NCI-H1694 treated with DMSO at 0.1 percent for 48 hours (cell line): ENCODE measurements at places on chromosomes 11 and 22.

GRCh38 chr11:92642177-92642931 lies 327.1 kb upstream of the MTNR1B start:
- no peak for DNase-seq

DNA sequence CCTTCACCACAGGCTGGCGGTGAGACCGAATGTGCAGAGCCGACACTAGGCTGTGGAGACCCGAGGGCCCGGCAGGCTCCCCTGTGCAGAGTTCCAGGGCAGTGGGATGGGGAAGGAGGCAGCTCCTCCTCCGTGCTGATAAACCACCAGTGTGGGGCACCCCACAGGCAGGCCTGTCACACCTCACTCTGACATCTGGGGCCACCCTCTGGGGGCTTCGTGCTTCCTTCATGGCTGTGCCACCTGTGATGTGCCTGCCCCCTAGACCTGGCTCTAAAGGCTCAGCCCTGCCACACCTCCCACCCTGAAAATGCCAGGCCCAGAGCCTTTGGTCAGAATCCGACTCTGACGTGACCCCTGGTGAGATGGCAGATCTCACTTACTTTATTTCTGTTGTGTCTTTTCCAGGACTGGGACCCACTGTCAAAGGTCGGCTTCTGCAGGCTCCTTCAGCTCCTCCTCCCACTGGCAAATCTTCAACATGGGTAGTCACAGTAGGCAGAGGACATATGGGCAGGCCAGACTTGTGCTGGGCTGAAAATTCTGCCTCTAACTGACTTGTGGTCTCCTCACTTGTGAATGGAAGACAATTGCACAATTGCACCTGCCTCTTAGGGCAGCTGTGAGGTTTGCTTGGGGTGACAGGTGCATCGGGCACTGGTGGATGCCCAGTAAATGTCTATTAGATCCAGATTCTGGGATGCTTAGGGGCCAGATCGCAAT lies 46.2 kb upstream of the TSKU start:
- no peak for DNase-seq

GRCh38 chr11:83612891-83613766 lies 327.0 kb upstream of the CCDC90B start:
- no peak for DNase-seq

DNA sequence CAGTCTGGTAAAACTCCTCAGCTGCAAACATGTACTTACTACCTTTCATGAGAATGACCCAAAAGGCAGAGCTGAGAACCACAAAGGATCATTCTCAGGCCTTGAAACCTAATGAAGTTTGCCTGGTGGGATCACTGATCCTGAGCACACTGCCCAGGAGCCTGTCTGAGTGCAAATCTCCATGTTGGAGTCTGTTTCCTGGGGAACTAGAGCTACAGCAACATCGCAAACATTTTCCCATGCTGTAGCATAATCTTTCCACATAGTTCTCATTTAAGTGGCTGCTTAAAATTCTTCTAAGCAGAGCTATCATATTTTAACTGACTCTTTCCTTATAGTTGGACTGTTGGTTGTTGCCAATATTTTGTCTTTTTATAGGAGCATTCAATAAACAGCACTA lies 58.5 kb downstream of the GUCY1A2 start:
- DNase-seq, result no peak

- DNase-seq, result no peak
These were observed 595.3 kb upstream of the CCDC90B start for GRCh38 chr11:83881428-83881827.

DNA sequence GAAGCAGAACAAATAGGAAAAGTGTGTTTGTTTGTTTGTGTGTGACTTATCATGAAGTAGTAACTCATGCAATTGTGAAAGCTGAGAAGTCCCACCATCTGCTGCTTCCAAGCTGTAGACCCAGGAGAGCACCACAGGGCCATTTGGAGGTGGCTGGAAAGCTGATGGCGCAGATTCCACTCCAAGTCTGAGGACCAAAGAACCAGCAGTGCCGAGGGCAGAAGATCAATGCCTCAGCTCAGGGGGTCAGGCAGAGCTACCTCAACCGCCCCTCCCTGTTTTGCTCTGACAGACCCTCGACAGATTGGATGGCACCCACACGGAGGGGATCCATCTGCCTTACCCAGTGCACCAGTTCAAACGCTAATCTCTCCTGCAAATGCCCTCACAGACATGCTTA lies 896.2 kb downstream of the BRD1 start:
- DNase-seq, result peak; percentile 66

DNA sequence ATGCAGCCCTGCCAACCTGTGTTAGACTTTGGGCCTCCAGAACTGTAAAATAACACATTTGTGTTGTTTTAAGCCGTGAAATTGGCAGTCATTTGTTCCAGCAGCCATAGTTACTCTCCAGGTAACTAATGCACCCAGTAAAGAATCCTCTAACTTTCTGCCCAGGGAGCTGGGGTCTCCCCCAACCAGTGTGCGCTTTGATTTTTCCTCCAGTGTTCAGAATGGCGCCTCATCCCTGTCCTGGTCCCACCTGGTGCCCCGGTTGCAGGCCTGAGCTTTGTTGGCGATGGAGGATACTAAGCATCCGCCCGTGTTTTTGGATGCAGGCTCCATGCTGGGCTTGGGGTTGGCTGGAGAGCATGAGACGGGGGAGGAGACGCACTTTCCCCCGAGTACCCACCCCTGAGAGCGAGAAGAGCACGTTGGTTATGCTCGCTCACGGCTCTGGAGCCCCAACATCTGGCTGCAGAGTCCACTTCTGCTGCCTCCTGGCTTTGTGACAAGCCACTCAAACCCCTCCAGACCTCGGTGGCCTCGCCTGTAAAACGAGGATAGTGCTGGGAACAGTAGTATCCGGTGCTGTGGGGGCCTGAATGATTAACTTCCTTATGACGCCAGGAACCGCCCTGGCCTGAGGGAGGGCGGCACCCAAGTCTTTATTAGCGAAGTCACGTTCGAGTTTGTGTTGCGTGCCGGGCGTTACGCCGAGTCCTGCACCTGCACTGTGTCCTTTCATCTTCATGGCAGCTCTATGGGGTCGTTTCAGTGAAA lies 25.8 kb downstream of the MRGPRD start:
- DNase-seq, result no peak

- no peak for DNase-seq
These were observed 1.4 kb downstream of the TNNI2 start for GRCh38 chr11:1839924-1840779.

DNA sequence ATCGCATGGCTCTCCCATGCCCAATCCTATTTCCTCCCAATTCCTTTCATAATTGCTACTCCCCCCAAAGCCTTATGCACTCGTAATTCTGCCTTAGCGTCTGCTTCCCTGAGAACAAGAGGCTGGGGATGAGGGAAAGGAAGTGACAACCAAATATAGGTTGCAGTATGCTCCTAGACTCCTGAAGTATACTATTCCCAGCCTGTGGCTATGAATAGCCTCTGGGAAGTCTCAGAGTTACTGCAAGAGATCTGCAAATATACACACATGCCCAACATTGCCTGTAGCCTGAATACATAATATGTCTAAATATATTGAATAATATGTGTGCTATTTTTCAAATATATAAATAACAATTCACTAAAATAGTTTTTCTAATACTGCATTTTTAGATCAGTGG lies 96.1 kb upstream of the CD44 start:
- no peak for DNase-seq

DNA sequence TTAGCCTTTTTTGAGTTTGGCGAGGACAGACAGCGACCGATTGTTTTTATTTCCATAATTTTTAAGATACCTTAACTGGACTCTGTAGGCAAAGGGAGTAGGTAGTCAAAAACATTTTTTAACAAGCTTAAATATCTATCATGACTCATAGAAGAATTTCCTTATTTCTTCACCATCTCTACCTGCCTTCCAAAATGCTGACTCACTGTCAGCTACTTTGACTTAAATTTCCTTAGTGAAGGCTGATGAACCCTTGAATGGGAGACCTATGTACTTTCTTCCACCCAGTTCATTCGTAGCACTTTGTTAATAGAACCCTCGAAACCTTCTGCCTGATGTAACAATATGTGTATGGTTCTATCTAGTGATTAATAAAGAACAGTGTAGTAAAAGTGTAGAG lies 1.1 kb upstream of the MTMR2 start:
- no peak for DNase-seq

DNA sequence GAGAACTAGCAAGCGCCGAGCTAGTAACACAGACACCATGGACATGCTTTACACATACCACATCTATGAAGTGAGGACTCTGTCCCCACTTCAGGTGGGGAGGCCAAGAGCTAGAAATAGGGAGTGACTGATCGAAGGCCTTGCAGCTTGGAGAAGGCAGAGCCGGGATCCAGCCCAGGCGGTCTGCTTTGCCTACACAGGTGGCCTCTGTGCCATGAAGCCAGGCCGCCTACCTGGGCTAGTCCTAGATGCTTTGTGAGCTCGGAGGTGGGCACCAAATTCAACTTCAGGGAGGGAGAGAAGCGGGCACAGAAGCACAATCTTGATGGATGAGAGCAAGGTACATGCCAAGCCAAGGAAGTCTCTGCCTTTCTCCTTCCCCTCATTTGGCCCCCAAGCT lies 117.2 kb downstream of the TIMP3 start:
- DNase-seq, result no peak

DNA sequence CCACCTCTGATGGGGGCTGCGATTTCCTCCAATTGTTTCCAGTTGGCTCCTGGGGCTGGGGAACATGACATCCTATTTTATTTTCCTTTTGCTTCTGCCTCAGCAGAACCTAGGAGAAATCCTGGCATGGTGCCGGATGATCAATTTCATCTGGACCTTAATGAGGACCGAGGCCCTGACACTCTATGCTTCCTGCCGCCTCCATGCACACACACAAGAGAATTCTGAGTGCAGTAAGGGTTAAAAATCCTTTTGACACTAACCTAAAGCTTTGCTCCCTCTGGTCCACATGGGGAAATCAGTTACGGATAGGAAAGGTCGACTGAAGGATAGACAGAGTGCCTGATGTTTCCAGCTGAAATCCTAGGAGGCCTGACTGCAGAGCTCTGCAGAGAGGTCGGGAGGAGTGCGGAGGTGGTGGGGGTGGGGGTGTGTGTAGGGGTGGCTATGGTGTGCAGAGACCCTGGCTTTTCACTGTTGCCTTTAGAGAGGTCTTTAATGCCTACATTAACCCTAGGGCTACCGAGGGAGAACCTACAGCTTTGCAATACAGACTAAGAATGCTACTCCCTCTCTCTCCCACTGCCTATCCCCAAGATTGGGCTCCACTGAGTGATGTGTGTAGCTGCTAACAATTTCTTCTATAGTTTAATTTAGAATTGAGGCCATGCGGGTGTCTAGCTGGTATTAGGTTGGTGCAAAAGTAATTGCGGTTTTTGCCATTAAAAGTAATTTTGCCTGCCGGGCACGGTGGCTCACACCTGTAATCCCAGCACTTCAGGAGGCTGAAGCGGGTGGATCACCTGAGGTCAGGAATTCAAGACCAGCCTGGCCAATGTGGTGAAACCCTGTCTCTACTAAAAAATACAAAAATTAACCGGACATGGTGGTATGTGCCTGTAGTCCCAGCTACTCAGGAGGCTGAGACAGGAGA lies 53.6 kb upstream of the INCENP start:
- DNase-seq, result no peak

GRCh38 chr22:31347251-31348008 lies 1.3 kb upstream of the PATZ1 start:
- DNase-seq, result peak; percentile 55

- DNase-seq, result peak; percentile 86
These were observed 113.8 kb downstream of the RBFOX2 start for GRCh38 chr22:35914665-35915476.

DNA sequence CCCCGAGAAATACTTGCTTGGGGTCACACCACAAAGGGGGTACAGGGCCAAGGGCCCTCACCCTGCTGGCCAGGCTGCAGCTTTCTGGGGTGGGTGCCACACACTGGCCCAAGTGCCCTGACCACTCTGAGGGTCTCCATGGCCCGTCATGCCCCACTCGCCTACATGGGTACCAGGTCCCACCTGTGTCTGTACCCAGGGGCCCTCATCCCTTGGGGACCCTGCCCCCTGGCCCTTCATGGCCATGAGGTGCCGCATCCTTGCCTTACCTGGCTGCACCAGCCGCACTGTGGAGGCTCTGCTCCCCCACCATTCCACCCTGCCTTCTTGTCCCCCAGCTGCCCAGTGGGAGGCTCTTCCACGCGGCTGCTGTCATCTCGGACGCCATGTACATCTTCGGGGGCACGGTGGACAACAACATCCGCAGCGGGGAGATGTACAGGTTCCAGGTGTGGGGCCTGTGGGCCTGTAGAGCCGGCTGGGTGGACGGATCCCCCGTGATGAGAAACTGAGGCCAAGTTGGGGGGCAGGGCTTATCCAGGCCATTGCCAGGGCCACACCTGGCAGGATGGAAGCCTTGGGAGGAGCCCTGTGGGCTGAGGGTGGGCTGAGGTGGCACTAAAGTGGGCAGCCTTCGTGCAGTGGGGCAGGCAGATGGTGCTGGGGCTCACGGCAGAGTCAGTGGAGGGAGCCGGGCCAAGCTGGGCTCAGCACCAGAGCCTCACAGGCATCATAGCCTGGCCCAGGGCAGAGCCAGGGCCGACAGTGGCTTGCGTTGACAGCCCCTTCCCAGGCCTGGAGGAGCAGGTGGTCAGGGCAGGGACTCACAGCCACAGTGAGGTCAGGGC lies 9.2 kb downstream of the THAP7 start:
- DNase-seq, result no peak

GRCh38 chr11:117559698-117560097 lies 232.0 kb downstream of the CEP164 start:
- no peak for DNase-seq

- DNase-seq, result no peak
These were observed 260.0 kb upstream of the CADM1 start for GRCh38 chr11:115764176-115764575.

- no peak for DNase-seq
These were observed 12.4 kb downstream of the NF2 start for GRCh38 chr22:29615705-29616327.

GRCh38 chr11:122627745-122628144 lies 27.8 kb upstream of the UBASH3B start:
- no peak for DNase-seq

- no peak for DNase-seq
These were observed 952.7 kb downstream of the BRD1 start for GRCh38 chr22:48874956-48875355.

DNA sequence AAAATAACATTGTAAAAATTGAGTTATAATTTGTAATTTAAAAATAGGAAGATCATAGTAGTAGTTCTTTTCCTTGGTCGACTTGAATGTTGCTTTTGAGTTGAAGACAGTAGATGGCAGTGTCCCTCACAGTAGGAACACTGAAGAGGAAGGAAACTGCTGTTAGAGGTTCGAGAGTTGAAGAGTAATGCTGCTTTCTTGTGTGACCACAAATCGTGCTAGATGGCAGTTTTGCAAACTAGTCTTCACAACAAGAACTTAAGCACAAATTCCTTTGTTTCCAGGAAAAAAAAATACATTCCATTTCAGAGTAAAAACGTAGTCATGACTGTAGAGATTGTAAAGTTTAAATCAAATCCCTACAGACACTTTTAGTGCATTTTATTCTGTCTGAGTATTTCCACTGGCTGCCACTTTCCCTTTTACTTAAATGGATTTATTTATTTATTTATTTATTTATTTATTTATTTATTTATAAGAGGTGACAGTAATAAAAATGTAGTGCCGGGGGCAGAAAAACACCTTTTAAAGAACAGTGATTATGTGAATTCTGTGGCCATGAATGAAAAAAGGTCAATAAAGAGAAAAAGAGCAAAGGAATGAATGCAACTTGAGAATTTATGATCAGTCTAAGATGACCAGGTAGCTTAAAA lies 54.6 kb downstream of the SPECC1L start:
- peak; percentile 40 for DNase-seq
